ENCODE measurements at places on chromosomes 13 and 19.

DNA sequence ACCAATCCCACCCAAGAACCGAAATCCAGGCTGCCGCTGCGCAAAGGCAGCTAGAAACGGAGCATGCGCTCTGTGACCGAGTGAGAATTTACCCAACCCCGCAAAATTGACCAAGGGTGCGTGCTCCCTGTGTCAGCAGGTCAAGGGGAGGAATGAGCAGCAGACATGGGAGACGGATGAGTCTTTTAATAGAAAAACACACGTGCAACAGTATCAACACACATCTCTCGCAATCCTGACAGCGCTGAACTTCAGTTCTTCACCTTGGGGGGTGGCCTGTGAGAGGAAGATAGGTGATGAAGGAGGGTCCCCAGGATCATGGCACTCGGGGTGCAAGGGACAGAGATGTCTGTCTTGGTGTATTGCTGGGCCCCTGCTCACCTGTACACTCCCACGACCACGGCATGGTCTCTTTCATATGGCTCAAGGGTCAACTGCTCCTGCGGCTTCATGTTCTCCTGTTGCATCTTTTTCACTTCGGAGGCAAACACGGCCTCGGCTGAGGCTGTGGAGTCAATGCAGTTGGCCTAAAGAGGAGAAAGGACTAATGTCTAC, 402 bp upstream of the DYRK1B start:
- DNase-seq, result no peak

- DNase-seq, result peak; percentile 15
These were observed 12.9 kb upstream of the USE1 start for GRCh38 chr19:17202249-17202648.

GRCh38 chr13:86882107-86882506, 789.1 kb upstream of the SLITRK5 start:
- no peak for DNase-seq

DNA sequence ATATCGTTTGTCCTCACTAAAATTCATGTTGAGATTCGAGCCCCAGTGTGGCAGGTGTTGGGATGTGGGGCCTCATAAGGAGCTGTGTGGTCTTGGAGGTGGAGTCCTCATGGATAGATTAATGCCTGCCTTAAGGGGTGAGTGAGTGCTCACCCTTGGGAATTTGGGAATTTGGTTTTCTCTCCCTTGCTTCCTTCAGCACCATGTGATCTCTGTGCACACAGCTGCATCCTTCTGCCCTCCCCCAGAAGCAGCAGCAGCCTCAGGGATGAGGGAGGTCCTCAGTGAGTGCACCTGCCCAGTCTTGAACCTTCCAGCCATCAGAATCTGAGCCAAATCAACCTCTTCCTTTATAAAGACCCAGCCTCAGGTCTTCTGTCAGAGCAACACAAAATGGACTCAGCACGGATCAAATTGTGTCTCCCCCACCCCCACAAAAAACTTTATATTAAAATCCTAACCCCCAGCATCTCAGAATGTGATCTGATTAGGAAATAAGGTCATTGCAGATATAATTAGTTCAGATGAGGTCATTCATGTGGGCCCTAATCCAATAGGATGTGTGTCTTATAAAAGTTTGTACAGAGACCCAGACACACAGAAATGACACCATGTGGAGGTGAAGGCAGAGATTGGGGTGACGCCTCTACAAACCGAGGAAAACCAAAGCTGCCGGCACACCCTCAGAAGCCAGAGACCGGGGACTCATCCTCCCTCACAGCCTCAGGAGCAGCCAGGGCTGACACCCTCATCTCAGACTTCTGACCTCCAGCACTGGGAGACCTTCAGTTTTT, 12.9 kb downstream of the CYTH2 start:
- no peak for DNase-seq

- no peak for DNase-seq
These were observed 38.8 kb downstream of the VSTM2B start for GRCh38 chr19:29564574-29565005.

GRCh38 chr13:32126756-32127155, 95.2 kb downstream of the FRY start:
- no peak for DNase-seq

Data from HCT116 (cell line).